ENCODE measurements at places on chromosomes 11 and 22.

- no peak for DNase-seq
These were observed 15.0 kb downstream of the CABP7 start for GRCh38 chr22:29734838-29735237.

DNA sequence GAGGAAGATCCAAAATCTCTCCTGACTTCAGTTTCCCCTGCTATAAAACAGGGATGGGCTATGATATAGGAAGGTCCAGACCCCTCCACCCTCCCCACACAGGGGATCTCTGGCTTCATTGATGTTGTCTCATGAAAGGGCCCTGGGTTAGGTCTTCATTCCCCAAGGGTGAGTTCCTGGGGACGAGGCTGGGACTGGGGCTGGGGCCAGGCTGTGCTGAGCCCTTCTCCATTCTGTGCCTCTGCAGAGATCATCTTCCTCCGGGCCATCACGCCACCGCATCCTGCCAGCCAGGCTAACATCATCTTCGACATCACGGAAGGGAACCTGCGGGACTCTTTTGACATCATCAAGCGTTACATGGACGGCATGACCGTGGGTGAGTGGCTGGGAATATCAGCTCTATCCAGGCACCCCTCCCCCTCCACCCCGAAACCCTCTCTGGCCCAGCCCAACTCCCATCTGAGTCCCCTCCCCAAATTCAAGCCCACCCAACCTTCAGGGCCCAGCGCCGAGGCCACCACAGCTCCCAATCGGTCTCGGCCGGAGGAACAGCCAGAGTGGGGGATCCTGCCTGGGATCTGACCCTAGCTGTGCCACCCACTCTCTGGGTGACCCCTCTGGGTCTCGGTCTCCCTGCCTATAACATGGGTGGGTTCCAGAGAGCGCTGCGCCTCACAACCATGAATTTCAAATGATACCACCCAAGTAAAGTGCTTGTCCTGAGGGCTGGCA lies 74.2 kb downstream of the FBLN1 start:
- DNase-seq: no peak

DNA sequence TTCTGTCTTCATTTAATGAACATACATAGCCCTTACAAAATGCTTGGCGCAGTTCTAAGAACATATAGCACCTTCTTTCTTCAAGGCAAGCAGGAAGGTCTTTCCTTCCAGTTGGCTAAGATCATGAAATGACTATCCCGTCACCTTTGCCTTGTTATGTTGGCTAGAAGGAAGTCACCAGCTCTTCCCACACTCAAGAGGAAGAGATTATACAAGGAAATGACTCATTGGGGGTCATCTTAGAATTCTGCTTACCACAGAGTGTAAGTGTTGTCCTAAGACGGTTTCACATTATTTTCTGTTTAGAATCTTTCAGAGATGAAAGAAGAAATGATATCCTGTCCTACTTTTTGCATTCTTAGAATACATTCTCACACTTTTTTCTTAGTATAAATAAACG lies 808.0 kb upstream of the LUZP2 start:
- no peak for DNase-seq

DNA sequence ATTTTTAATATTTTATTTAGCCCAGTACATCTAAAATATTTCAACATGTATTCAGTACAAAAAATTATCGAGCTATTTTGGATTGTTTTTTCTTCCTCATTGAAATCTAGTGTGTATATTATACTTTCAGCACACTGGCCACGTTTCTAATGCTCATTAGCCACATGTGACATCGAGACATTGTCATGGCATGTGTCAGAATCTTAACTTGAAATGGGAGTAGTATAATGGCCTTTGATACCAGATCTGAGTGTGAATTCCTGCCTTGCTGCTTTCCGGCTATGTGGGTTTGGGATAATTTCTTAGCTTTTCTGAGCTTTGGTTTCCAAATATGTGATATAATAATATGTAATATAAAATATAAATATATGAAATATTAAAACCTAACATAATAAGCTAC lies 54.3 kb downstream of the BCL2L13 start:
- DNase-seq: no peak

DNA sequence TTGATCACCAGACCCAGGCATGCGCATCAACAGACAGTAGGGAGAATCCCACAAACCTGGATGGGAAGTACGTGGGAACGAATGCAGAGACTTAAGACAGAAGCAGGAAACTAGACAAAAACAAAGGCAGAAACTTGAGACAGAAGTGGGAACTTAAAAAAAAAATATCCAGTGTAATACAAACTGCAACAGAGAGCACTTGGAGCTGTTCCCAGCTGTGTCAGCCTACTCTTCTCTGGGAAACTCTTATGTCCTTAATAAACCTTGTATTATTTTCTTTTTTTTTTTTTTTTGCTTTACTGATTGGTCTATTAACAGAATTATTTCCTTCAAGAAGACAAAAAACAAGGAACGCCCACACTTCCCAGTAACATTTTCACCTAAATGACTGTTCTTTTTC lies 1818.1 kb upstream of the RAG2 start:
- DNase-seq: no peak

- no peak for DNase-seq
These were observed 102.3 kb upstream of the CEP126 start for GRCh38 chr11:101812546-101812945.

DNA sequence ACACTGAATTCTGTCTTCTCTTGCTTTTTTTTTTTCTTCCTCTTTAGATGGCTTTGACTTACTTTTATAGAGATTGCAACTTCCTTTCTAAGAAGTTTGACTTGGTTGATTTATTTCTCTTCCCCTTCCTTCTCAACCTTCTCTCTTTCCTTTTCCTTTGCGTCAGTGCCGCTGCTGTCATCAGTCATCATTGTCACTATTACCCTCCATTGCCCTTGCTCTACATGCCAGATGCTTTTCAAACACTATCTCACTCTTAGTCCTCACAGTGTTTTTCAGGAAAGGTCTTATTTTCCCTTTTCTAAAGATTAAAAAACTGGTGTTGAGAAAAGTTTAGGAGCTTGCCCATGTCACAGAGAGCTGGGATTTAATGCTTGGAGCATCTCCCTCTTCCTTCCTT lies 74.7 kb upstream of the C11orf87 start:
- DNase-seq: no peak

- no peak for DNase-seq
These were observed 6.2 kb upstream of the ALX4 start for GRCh38 chr11:44315947-44316658.

- DNase-seq: no peak
These were observed 41.6 kb upstream of the DMC1 start for GRCh38 chr22:38611559-38611958.

GRCh38 chr11:41309111-41309522 lies 150.3 kb downstream of the LRRC4C start:
- no peak for DNase-seq

DNA sequence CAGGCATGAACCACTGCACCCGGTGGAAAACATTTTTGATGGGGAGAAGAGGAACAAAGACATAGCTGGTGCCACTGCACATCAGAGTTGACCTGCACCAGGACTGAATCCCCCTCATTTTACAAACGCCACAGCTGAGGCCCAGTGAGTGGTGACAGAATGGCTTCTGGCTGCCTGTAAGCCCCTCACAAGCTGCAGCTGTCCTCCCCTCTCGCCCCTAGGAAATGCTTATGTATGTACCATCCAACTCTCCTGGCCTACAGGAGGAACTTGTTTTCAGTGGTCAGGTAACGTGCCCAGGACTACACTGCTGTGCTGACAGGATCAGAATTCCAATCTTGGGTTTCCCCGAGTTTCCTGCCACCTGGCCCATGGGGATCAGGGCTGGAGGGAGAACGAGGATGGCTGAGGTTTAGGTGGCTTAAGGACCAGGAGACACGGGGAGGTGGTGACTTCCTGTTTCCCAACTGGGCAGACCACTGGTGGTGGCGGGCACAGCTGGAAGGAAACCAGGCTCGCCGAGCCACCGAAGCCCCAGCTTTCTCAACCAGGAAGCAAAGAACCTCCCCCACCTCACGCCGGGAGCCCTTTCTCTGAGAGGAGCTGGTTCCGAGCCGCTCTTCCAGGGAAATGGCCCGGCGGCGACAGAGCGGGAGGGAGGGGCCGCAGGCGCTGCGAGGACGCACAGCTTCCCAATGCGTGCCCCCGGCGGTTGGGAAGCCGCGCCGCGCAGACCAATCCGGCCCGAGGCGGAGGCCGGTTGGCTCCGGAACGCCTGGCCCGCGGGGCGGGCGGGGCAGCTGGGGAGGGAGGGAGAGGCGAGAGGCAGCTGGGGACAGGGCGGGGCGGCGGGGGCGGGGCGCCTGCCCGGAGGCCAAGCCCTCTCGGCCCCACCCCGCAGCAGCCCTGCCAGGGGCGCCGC lies 1.0 kb upstream of the LRFN4 start:
- peak; percentile 37 for DNase-seq

DNA sequence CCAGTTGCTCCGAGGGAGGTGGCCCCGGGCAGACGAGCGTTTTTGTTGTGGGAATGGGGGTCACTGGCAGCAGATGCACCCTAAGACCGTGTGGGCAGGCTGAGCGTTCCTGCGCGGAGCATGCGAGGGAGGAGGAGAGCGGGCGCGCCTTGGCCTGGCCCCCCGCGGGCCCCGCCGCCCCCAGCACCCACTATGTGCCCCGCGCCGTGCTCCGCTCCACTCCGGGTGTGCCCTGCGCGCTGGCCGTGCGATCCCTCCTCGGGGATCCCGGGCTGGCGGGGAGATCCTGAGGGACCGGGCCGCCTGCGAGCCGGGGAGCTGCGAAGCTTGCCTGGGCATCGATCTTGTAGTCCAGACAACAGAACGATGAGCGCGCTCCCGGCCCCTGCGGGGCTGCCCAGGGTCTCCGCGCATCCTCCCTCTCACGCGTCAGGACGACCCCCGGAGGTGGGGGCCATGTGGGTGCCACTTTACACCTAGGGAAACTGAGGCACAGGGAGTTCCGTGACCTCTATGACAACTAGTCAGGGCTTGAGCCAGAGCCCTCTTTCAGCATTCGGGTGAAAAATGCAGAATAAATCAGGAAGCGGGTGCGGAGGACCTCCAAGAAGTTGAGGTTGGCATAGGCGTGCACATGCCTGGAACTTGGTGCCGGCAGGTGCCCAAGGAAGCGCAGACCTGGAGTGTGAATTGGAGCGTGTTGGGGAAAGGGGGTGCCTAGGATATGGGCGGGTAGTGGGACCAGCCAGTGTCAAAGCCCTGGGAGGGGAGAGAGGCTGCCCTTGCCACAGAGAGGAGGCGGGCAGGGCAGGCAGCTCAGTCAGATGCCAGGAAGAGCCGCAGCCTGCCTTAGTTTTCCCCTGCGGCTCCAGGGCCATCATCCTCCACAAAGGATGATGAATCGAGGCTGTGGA lies 1.3 kb upstream of the KMT5B start:
- no peak for DNase-seq

- DNase-seq: no peak
These were observed 73.8 kb upstream of the CRTAM start for GRCh38 chr11:122764371-122765090.

GRCh38 chr11:125170001-125170509 lies 5.5 kb downstream of the PKNOX2 start:
- no peak for DNase-seq

Measured in NCI-H187 treated with DMSO at 0.1 percent for 48 hours (cell line).